Activated CD4-positive, alpha-beta T cell treated with anti-CD3 and anti-CD28 coated beads for 1 hour (primary cell): ENCODE measurements at places on chromosomes 11 and 22.

GRCh38 chr11:1785749-1786413 lies 22.2 kb upstream of the CTSD start:
- DNase-seq, result no peak

DNA sequence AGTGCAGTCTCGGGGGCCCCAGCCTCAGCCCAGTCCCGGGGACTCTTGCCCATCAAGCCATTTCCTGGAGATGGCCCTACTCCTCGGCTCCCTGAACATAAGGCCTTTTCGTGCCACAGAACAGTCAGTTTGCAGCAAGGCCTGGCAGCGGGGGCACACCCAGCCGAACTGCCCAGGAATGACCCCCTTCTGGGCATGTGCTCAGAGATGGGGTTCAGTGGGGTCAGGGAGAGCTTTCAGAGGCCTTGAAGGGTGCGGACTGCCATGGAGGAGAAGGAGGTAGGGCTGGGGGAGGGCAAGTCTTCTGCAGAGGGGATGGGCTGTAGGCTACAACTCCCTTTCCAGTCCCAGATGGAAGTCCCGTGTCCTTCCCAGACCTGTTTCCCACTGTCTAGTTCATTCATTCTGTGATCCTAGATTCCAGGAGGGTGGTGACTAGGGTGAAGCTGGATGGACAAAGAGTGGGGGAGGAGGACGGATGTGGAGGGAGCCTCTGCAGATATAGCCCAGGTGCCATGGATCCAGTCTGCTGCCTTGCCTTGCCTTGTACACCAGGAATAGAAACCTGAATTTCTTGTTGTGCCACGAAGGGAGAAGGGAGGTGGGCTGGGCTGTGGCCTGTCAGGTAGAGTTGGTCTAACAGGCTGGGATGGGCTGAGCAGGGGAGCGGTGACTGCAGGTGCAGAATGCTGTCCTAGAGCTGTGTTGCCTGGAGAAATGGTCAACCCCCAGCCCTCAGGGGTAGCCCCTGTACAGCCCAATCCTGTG lies 14.2 kb upstream of the OMP start:
- no peak for DNase-seq

DNA sequence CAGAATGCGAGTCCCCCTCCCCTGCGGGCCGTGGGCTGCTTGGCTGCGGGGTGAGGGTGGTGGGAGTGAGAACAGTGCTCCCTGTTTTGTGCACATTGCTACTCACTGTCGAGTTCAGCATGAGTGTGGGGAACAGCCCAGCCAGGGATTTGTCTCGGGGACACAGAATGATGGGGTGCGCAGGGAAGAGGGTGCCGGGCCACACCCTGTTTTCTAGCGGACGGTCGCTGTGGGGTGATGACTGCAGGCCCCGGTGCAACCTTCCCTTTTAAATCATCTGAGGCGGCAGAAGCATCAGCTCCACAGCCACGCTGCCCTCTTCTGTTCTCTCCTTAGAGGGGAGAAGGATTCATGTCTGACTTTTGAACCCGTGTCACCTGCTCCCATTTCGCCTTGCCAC lies 1051.2 kb downstream of the TBC1D22A start:
- DNase-seq, result no peak

GRCh38 chr11:120569861-120570260 lies 58.3 kb downstream of the GRIK4 start:
- DNase-seq, result no peak

DNA sequence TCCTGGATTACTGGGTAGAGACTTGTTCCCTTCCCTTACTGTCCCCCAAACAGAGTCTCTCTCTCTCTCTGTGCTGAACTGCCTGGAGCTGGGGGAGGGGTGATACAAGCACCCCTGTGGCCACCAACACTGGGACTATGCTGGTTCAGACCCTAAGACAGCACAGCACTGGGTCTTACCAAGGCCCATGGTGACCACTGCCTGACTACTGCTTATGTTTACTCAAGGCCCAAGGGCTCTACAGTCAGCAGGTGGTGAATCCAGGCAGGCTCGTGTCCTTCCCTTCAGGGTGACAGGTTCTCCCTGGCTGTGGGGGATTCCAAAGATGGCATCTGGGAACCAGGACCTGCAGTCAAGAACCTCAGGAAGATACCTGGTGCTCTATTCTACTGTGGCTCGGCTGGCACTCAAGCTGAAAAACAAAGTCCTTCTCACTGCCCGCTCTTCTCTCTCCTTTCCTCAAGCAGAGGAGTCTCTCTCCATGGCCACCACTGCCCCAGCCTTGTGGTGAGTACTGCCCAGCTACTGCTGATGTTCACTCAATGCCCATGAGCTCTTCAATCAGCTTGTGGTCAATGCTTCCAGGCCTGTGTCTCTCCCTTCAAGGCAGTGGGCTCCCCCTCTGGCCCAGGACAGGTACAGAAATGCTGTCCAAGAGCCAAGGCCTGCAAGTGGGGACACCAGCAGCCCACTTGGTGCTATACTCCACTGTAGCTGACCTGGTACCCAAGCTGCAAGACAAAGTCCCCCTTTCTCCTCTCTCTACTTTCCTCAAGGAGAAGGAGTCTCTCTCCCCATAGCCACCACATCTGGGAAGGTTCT lies 41.8 kb upstream of the SHANK2 start:
- no peak for DNase-seq

- DNase-seq, result no peak
These were observed 159.7 kb downstream of the DBX1 start for GRCh38 chr11:20000351-20001134.

GRCh38 chr11:3971756-3972404 lies 116.4 kb downstream of the STIM1 start:
- DNase-seq, result no peak

- DNase-seq, result no peak
These were observed 10.0 kb upstream of the SGSM1 start for GRCh38 chr22:24796056-24796455.

DNA sequence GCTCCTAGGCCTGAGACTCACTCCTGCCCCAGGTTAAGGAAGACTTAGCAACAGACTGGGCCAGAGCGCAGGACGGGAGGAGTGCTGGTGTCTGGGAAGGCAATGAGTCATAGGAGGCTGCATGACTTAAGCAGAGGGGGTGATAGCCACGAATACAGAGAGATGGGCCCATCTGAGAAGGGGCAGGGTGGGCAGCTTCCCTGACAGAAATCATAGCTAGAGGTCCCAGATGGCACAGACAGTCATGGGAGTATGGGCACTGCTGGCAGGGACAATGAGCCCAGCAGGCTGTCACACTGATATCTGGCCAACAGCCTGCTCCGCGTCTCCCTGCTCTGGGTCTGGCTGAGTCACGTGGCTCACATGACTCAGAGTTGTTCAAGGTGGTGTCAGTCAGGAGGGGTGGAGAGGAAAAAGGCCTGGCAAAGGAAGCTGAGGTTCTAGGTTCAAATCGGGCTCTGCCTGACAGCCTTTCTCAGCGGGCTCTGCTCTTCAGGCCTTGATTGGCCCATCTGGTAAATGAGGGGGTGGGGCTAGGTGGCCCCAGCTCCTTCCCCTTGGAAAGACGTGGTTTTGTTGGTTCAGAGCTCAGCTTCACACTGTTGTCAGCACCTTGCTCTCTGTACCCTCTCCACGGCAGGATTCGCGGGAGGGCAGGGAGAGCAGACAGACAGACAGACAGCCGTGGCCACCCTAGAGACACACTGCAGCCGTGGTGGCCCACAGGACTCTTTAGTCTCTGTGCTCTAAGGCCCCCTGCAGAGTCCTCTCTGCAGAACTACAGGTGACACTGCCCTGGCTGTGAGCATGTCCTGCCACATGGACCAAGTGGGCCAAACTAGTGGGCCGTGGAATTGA lies 47.8 kb downstream of the DBX1 start:
- DNase-seq, result no peak

DNA sequence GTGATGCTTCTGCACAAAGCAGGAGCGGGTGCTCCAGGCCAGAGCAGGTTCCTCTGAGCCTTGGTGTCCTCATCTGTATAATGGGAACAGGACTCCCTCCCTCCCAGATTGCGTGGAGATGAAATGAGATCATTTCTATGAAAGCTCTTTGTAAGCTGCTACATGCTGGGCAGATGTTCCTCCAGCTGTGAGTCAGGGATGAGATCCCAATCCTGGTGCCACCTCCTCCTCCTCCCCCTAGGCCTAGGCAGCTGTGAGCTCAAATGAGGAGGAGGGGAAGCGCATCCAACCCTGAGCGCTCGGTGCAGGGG lies 7.0 kb upstream of the CABP2 start:
- DNase-seq, result no peak

DNA sequence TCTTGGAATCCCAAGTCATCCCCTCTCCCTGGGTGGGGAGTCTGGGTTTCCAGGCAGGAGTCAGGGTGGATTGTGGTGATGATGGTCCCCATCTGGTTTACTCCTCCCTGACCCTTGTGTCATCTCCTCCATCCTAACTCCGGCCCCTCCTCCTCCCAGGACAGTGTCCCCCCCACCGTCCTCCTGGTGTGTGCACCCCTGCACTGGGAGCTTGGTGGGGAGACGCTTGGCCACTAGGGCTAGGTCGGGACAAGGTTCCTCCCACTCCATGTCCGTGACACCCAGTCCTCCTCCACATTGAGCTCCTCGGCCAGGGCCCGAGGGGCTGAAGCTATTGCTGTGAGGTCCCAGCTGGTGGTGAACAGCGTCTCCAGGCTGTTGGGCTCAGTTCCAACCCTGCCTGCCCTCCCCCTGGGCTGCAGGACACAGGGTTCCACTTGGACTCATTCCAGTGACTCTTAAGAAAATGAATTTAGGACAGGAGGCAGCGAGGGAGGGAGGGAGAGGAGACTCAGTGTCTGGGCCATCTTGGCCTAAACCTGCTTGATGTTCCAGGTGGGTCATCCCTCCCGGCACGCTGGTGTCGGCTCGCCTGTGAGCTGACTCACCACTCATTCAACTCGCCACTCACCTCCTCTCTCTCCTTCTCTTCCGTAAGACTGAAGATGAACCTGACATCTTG lies 433.2 kb downstream of the TBC1D22A start:
- DNase-seq, result peak; percentile 1

- no peak for DNase-seq
These were observed 188.3 kb upstream of the BLID start for GRCh38 chr11:122304306-122304705.

DNA sequence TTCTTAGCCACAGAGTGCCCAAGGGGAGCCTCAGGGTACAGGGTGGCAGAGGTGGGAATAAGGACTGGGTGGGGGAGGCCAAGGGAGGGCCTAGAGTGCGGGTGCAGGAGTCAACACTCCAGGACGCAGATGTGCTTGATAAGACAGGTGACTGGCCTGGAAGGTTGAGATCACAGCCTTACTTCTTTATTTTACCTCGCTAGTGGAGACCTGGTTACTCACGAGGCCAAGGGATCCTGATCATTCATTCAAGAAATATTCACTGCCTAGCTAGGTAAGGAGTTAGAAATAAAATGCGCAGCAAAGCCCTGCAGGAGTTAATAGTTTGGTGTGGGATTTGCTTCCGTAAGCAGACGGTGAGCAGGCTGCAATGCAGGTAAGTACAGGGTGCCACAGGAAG lies 13.2 kb upstream of the PEX26 start:
- no peak for DNase-seq

DNA sequence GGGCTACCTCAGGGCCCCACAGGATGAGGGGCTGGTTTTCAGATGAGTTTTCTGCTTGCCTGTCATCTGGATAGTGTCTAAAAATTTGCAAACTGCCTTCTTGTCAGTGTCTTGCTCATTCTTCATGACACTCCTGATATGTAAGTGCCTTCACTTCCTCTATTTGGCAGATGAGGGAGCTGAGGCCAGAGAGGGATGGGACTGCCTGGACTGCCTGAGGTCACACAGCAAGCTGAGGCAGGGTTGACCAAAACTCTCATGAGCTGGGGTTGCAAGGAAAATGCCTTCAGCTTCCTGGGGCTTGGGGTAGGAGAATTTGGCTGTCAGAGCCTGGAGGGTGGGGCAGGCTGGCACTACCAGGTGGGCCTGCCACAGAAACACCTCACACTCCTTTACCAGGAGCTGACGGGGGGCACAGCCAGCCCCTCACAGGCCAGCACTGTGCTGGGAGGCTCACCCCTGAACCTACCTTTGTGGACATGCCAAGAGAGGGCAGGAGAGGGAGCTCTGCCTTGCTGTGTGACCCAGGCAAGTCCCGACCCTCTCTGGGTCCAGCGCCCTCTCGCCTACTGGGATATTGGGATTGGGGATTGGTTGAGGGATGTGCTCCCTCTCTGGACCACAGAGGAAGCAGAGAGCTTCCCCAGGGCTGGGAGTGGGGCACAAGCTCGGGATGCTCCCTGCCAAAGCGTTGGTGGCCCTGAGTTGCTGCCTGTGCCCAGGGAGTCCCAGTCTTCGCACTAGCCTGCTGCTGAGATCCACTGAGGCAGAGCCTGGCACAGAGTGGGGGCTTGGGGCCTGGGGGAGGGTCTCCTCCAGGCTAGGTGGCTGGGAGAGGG lies 1.9 kb upstream of the P2RY6 start:
- no peak for DNase-seq

GRCh38 chr11:119222308-119222707 lies 16.2 kb downstream of the CBL start:
- no peak for DNase-seq

GRCh38 chr11:47001781-47002181 lies 65.2 kb downstream of the CSTPP1 start:
- DNase-seq, result no peak

GRCh38 chr11:128559496-128560103 lies 27.8 kb downstream of the ETS1 start:
- no peak for DNase-seq
